ENCODE measurements at places on chromosomes 6 and 20. TPM values are rescaled to one million over a fixed set of nuclear protein-coding genes. Genes with fewer than 3 reads are reported as not detected.

IL17F gene
- total RNA-seq, result not detected

MGME1 gene
- 21.5 TPM for total RNA-seq

MUC22 gene
- total RNA-seq, result not detected

NOL7 gene
- 75.2 TPM for total RNA-seq

APOBEC2 gene
- not detected for total RNA-seq

TENT5A gene
- 1.5 TPM for total RNA-seq

DNA sequence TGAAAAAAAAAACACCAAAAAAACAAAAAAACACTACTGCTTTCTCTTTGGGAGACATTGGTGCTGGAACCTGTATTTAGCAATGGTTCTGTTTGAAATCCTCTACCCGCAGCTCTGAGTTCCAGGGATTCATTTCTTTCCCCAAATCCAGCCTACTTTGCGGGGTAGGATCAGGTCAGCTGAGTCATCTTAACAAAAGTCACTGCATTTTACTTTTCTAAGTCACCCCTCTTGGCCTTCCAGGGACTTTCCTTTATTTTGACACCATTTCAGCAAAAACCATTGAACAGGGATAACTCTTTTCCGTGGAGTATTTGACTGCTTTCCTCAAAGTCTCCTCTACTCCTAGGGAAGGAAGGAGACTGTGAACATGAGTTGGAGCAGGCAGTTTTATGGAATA, 837.6 kb downstream of the MAFB start:
- no peak for DNase-seq

DNA sequence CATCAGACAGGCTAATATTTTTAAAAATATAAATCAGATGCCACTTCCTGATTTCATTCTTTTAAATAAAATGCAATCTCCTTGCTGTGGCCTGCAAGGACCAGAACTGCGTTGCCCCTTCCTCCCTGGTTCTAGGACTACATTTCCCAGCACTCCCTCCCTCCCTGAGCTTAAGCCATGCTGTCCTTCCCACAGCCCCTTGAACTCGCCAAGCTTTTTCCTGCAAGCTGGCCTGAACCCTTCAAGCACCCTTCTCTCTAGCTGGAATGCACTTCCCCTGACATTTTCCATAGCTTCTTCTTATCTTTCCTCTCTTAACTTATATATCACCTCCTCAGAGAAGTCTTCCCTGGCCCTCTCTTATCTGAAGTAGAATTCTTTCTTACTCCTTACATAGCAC, 6.1 kb upstream of the DOK5 start:
- no peak for DNase-seq

GRCh38 chr6:170178561-170179477, 112.1 kb downstream of the DLL1 start:
- DNase-seq, result peak; percentile 71

DNA sequence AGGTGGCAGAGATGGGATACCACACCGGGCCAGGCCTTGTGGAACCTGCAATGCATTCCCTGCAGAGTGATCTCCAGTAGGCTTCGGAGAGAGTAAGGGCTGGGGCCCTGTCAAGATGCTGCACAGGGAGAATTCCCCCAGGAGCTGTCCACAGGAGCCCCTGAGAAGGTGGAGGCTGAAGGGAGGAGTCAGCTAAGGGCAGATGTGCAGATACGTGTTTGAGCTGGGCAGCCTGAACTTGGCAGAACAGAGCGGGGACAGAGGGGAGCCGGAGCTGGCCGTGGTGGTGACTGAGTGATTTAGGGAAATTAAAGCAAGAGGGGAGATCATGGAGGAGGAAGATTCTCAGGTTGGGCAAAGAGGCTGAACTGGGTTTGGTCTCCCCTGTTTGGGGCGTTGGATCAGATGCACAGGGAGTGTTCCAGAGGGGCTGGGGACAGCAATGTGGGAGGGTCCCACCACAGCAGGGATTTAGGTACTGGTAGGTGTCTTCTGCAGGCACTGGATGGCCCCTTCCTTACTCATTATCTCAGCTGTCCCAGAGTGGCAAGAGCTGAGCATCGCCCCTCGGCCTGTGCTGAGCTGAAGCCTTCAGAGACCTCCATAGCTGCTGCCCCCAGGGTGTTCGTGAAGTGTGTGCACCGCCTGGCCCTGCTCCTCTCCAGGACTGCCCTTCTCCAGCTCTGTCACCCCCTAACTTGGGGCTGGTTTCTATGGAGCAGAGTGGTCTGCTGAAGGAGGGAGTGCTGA, 3.8 kb upstream of the NCR2 start:
- no peak for DNase-seq

- DNase-seq, result peak; percentile 37
Observed at GRCh38 chr6:108653949-108654348, 93.2 kb downstream of the FOXO3 start.

GRCh38 chr20:57437267-57437666, 46.1 kb downstream of the RBM38 start:
- DNase-seq, result no peak

DNA sequence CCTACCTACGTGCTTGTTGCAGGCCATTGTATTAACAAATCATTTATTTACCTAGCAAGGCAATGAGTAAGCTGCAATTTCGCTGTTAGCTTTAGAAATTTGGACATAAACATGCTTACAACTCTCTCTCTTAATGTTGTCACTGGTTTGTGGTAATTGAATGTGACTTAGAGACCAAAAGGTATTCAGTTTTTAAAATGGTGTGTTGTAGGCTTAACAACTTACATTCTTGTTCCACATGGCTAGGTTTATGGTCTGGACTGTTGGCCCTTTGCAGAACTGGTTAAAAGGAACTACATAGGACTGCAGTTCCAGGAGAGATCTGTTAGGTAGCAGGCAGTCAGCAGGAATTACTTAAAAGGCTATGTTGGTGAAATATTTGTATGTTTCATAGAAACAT, 10.3 kb upstream of the CTAGE9 start:
- DNase-seq, result no peak

- DNase-seq, result no peak
Observed at GRCh38 chr6:32074996-32075532, 34.1 kb downstream of the TNXB start.

Measured in dermis blood vessel endothelial cell (primary cell).